AML-193 (cell line): ENCODE measurements at places on chromosomes 5 and 9.
A peak's percentile ranks its signal among the peaks of the same experiment; 100 is the strongest.

- DNase-seq: no peak
These were observed 341.4 kb upstream of the ACTBL2 start for GRCh38 chr5:57824047-57824446.

DNA sequence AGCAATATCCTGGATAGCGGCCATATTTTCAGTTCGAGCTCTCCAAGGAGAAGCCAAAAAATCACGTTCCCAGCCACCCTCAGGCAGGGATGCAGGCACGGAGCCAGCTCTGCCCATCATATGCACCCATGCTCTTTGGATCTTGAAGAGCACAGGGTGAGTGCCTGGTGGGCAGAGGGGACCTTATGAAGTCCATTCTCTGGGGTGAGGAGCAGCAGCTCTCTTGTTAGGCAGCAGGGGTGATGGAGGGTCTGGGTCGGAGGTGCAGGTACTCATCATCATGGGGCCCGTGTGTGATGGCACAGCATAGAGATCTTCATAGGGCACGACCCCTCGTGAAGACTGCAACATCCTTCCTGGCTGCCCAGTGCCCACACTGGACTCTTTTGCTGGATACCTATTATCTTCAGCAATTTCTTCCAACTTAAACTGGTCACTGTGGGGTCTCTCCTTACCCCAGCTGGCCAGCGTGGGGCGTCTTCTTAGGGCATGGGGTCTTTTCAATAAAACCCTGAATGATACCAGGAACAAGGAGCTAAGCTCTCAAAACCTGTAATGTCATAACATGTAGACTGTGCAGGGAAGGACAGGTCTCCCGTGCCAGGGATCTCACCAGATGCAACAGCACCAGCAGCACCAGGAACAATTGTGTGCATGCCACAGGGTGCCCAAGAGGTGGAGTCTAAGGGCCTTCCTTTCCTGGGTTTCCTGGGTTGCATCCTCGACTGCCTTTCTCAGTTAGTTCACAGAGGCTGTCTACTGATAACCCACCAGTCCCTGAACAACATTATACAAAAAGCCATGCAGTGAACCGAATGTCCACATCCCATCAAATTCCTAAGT is 165.0 kb downstream of the TENT4A start:
- no peak for DNase-seq

- no peak for DNase-seq
These were observed 58.1 kb downstream of the ADRB2 start for GRCh38 chr5:148884339-148885020.

DNA sequence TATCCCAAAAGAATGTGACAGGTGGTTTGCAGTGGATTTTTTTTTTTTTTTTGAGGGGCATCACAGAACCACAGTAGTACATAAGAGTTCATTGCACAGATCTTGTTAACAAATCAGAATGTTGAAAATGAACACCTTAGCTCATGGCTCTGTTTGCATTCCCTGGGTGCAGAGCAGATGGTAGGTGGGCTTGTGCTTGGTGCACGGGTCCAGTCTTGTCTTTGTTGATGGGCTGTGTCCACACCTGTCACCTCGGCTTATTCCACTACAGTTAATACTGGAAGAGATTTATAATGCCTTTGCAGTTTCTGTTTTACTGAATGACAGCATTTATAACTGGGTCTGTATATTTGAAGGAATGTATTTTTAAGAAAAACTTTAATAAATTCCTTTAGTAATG is 146.6 kb downstream of the KDM4C start:
- DNase-seq: no peak

- DNase-seq: no peak
These were observed 188.3 kb upstream of the MEF2C start for GRCh38 chr5:89071101-89071940.

- no peak for DNase-seq
These were observed 62.0 kb downstream of the DROSHA start for GRCh38 chr5:31469886-31470285.

DNA sequence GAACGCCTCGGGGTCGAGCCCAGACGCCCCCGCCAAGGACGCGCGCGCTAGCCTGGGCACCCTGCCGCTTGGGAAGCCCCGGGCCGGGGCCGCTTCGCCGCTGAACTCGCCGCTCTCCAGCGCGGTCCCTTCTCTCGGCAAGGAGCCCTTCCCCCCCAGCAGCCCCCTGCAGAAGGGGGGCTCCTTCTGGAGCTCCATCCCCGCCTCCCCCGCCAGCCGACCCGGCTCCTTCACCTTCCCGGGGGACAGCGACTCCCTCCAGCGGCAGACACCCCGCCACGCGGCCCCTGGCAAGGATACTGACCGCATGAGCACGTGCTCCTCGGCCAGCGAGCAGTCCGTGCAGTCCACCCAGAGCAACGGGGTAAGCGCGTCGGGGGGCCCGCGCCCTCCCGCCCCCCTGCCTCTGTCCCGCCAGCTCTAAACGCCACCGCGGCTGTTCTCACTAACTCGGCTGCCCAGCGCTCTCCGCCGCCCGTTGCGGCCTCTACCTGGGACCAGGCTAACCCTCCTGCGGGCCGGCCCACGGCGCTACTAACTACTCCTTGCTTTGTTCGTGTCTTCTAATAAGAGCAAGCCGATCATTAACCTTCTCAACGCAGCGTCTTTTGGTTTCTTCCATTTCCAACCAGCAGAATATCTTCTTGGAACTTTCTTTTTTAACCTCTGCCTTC is 93.6 kb upstream of the OTULINL start:
- DNase-seq: no peak

- DNase-seq: no peak
These were observed 114.5 kb upstream of the RAPGEF1 start for GRCh38 chr9:131854334-131854733.

- DNase-seq: no peak
These were observed 155.0 kb upstream of the TSLP start for GRCh38 chr5:110916381-110917049.

- no peak for DNase-seq
These were observed 2.4 kb downstream of the CCL28 start for GRCh38 chr5:43409809-43410271.

DNA sequence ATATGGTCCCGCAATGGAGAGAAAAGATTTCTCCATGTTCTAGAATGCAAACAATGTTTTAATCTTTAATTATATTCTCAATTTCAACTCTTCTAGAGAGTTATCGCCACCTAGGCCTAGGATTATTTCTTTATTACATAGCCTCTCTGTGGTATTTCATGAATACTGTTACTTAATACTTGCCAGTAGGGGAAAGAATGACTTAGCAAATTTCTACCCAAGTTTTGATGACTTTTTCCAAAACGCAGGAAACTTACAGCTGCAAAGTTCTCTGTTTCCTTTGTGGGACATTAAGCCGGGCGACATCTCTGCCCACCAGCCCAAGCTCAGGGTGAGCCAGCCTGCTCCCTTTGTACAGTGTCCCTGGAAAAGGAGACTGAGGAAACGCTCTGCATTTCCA is 73.8 kb downstream of the MED27 start:
- DNase-seq: peak; percentile 62
